ENCODE measurements at places on chromosomes 3 and 15.

- no peak for DNase-seq
These were observed 37.8 kb downstream of the MAP4 start for GRCh38 chr3:47978386-47978785.

DNA sequence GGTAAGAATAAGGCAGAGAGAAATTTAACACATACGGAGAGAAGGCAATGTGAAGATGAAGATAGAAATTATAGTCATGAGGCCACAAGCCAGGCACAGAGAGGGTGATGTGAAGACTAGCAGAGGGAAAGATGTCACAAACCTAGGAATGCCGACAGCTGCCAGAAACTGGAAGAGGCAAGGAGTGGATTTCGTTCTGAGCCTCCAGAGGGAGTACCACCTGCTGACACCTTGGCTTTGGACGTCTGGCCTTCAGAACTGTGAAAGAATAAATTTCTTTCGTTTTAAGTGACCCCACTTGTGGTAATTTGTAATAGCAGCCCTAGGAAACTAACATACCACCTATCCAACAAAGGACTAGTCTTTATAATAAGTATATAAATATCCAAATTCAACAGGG, 5.0 kb upstream of the SGO1 start:
- no peak for DNase-seq

DNA sequence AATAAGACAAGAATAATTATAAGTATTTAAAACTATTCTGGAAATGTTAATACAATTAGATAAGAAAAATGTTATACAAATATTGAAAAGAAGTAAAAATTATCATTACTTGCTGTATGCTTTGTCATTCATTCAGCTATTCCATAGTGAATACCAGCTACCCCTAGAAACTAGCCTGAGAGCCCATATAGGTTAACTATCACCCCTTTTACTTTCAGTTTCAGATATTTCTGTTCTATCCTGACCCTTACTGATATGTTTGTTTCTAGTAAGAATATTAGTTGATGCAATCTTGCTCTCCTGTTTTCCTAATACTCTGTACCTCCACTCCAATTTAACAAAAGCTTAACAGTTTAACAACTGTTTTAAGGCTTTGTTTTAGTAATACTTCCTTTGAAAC, 31.6 kb downstream of the FAM227B start:
- no peak for DNase-seq

DNA sequence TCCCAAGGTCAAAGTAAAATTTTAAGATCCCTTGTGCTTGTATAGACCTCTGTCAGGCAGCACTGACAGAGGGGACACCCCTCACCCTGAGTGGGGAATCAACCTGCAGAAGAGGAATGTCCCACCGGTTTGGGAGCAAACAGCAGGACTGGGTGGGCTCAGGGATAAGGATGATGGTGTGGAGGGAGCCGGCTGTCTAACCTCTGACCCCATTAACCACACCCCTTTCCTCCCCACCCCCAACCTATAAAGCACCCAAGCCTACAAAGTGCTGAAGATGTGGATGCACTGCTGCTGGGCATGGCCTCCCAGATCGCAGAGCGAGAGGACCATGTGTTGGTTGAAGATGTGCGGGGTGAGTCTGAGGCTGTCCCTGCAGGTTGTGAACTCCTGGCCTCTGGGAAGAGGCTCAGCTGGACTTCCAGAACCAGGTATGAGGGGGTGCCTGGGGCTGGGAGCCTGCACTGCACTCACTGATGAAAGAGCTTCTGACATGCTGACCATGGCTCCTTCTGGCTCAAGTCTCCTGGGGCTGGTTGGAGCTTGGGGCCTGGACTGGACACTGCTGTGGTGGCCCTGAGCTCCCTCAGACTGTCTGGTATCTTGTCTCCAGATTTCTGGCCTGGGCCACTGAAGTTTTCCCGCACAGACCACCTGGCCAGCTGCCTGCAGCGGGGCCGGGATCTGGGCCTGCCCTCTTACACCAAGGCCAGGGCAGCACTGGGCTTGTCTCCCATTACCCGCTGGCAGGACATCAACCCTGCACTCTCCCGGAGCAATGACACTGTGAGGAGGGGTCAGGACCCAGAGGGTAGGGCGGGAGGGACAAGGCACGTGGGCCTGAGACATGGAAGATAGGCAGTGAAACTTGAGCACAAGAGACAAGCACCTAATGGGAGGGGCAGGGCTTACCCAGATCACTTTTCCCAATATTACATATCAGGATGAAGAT, 9.3 kb downstream of the DUOX1 start:
- DNase-seq: no peak

DNA sequence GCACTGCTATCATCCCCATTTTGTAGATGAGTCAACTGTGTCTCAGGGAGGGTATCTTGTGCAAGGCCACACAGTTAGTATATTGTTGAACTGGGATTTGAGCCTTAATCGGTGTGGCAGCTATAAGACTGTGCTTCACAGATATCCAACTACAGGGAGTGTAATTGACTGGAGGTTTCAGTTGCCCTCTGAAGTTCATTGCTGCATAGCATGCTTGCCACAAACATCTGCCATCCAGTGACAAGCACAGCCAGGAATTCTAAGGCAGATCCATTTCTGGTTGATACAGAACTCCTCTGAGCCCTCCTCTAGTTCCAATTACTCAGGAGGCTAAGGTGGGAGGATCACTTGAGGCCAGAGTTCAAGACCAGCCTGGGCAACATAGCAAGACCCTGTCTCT, 16.4 kb downstream of the FSD2 start:
- no peak for DNase-seq

- DNase-seq: no peak
These were observed 180.6 kb downstream of the GREM1 start for GRCh38 chr15:32898414-32898813.

DNA sequence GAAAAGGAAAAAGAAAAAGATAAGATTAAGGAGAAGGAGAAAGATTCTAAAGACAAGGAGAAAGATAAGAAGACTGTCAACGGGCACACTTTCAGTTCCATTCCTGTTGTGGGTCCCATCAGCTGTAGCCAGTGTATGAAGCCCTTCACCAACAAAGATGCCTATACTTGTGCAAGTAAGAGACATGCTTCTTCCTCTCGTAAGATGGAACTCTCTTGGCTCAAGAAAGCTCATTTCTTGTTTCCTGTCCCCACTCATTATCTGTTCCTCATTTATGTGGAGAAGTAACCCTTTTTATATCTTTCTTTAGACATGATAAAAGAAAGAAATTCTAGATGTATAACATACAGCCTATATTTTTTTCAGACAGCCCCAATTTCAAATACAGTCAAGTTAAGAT, 101.4 kb downstream of the KLHL25 start:
- no peak for DNase-seq
